ENCODE measurements at places on chromosomes 12 and 14. TPM values are rescaled to one million over a fixed set of nuclear protein-coding genes. Genes with fewer than 3 reads are reported as not detected.

DNA sequence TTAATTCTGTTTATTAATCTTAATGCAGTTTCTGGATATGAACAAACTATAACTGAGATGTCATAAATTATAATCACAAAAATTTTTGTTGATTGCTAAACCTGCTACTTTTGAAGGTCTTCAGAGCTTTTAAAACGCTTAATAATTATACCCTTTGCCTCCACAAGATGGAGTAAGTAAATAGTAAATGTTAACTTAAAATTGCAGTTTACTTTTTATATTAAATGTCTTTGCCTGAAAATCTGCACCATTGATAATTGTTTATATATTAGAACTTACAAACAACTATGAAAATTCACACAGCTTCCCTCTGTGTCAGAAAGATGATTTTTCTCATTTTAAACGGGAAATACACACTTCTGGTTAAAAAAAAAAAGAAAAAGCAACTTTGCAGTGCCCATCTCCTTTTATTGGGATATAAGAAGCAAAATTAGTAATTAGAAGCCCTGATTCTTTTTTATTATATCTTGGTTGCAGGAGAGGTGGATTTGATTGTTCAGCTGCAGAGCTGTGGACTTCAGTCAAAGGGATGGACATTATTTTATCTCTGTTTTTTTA lies 35.6 kb downstream of the SCFD1 start:
- no peak for DNase-seq

- no peak for DNase-seq
Measured at GRCh38 chr14:101088714-101089113, 185.2 kb upstream of the RTL1 start.

RD3L gene
- not detected for total RNA-seq

TAS2R19 gene
- 7.6 TPM for total RNA-seq
